ENCODE measurements at places on chromosomes 6 and 20. TPM values are rescaled to one million over a fixed set of nuclear protein-coding genes. Genes with fewer than 3 reads are reported as not detected.

Gene MATN4
- not detected for total RNA-seq

Gene GHRH
- total RNA-seq: not detected

Gene NKAIN4
- 1.4 TPM for total RNA-seq

Gene PPP1R11
- total RNA-seq: 43.7 TPM

Gene RFX6
- not detected for total RNA-seq

Gene AMD1
- total RNA-seq: 93.4 TPM

Gene HLA-DRB5
- total RNA-seq: not detected

Gene METTL24
- not detected for total RNA-seq

Gene SLC16A10
- total RNA-seq: not detected

Gene CTAGE9
- total RNA-seq: not detected

Gene PRICKLE4
- total RNA-seq: 1.4 TPM

Gene RBM24
- 0.78 TPM for total RNA-seq

Gene RPS6KA2
- total RNA-seq: 49.3 TPM

Gene FABP7
- total RNA-seq: not detected

Gene MACROD2
- 0.16 TPM for total RNA-seq

Gene ADGB
- not detected for total RNA-seq

Gene OR2B6
- total RNA-seq: not detected

Gene WFDC11
- total RNA-seq: not detected

Gene WFDC12
- total RNA-seq: not detected

Gene NHSL1
- 15.2 TPM for total RNA-seq

Gene SYCP2
- 0.04 TPM for total RNA-seq

Gene LTA
- not detected for total RNA-seq

Gene CYB5R4
- 15.5 TPM for total RNA-seq

Gene PRRT1
- total RNA-seq: not detected

Gene MBOAT1
- 7.6 TPM for total RNA-seq

Gene CGA
- not detected for total RNA-seq

Gene TMEM217
- 0.23 TPM for total RNA-seq

Gene PTGIS
- total RNA-seq: not detected

Gene PLCB1
- 0.57 TPM for total RNA-seq

Gene TRIM10
- not detected for total RNA-seq

Gene RBCK1
- total RNA-seq: 417 TPM

Gene AHCY
- 263 TPM for total RNA-seq

Gene PRSS16
- total RNA-seq: 12.2 TPM

Gene CST7
- not detected for total RNA-seq

Gene MAS1
- total RNA-seq: not detected

Gene RIPOR2
- total RNA-seq: not detected

Gene LSM2
- total RNA-seq: 95.7 TPM

Gene PERP
- 343 TPM for total RNA-seq

Gene DNAH8
- total RNA-seq: not detected

Gene IMPG1
- not detected for total RNA-seq

Gene SLC22A23
- 12.7 TPM for total RNA-seq

Gene ASIP
- total RNA-seq: not detected

Gene HSPA1B
- 76.1 TPM for total RNA-seq

Gene PMEPA1
- 63.2 TPM for total RNA-seq

Gene NQO2
- total RNA-seq: 7.2 TPM

Gene PRR18
- total RNA-seq: not detected

Gene ZFP57
- total RNA-seq: 12.7 TPM

Gene GNRH2
- total RNA-seq: 1.3 TPM

Gene HSPA1L
- 0.62 TPM for total RNA-seq

Gene LHFPL5
- total RNA-seq: not detected

Gene ZNF391
- 2.5 TPM for total RNA-seq

Gene PNLDC1
- total RNA-seq: not detected

Gene MANEA
- 8.2 TPM for total RNA-seq

Gene SLC22A16
- not detected for total RNA-seq

Gene EYA2
- total RNA-seq: 0.08 TPM

Gene CD24
- total RNA-seq: 175 TPM

Gene MED23
- total RNA-seq: 17.6 TPM

Gene TRIM31
- total RNA-seq: not detected

Gene TENT5A
- total RNA-seq: 1.1 TPM

All from hair follicular keratinocyte (primary cell).